ENCODE measurements at places on chromosomes 7 and 10.

- no peak for DNase-seq
These were observed 58.4 kb downstream of the ZNF467 start for GRCh38 chr7:149714910-149715471.

DNA sequence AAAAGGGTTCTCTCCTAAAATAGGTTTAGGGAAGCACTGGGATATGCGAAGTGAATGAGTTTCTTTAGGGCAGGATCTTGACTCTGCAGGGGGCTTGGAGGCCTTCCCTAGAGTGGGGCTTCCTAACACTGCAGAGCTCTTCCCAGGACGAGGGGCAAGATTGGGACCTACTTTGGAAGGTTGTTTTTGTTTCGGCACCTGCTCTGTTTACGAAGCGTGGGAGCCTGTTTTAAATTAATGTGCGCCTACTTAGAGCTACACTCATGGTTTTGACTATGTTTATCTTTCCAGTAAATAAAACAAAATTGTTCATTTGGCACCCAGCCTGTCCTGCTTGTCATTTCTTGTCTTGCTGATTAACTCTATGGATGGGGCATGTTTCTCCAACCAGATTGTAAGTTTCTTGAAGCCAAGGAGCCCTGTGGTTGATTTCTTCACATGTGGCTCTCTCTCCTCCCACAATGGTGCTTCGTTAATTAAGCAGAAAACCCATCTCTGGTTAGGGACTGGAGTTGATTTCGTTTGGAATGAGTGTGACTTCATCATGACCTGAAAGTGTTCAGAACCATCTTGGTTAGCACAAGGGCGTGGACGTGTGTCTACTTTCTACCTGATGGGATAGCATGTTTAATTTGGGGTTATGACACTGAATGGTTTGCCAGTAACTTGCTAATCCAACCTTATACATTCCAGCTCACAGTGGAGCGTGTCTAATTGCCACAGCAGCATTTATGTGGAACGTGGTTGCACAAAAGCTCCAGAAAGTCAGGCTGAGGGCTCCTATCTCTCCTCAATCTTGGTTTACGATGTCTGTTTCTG is 98.1 kb downstream of the TCF7L2 start:
- no peak for DNase-seq

DNA sequence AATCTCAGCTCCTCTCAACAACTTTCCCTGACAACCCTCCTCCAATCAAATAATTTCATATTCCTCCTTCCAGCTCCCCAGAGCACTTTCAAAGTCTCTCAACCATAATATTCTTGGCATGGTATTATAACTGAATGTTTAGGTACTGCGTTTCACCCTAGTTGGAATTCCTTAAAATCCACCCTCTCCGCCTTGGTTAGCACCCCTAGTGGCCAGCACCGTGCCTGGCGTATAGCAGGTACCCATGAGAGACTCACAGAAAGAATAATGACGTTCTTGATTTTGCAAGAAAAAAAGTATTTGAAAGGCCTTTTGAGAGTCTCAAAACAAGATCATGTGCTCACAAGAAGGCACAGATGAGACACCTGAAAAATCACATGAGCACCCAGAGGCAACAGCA is 50.9 kb downstream of the GLI3 start:
- no peak for DNase-seq

GRCh38 chr7:156073366-156074052 is 261.2 kb upstream of the SHH start:
- no peak for DNase-seq

DNA sequence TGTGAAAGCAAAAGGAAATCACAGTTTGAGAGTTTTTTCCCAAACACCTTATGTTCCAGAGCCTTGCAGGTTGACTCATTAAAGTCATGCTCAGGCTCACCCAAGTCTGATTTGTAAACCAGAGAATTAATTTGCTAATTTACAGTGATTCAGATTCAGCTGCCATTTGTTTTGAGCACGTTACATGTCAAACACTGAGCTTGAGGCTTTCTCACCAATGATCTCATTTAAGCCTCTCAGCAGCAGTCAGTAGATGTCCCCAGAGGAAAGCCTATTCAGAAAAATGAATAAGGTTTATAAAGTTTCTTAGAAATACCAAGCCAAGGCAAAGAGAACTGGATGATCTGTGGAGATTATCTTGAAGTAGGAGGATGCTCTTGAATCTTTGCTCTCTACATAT is 420.4 kb downstream of the HTR7 start:
- DNase-seq: no peak

DNA sequence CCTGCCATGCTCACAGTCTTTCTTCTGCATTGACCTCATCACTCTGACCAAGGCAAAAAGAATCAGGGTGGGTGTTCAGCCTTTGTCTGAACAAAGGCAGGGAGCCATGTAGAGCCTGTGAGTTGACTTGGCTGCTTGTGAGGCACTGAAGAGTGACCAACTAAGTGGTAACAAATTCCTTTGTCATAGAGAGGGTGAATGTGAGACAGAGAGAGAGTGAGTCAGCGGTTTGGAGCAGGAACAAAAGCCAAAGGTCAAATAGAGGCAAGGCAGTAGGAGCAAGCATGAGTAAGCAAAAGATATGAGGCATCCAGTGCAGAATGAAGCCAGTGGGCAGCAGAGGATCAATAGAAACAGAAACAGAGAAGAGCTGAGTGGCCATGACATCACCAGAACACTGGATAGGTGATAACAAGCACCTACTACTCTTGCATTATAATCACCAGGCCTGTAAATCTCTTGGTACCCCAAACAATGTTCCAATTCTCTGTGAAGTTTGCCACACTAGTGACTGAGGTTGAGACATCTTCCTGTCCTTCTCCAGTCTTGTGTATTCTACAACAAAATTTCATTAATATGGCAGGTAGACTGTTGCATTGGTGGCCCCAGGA is 116.2 kb upstream of the LAMB4 start:
- no peak for DNase-seq

- DNase-seq: no peak
These were observed 509.0 kb upstream of the ZMIZ1 start for GRCh38 chr10:78559661-78560340.

DNA sequence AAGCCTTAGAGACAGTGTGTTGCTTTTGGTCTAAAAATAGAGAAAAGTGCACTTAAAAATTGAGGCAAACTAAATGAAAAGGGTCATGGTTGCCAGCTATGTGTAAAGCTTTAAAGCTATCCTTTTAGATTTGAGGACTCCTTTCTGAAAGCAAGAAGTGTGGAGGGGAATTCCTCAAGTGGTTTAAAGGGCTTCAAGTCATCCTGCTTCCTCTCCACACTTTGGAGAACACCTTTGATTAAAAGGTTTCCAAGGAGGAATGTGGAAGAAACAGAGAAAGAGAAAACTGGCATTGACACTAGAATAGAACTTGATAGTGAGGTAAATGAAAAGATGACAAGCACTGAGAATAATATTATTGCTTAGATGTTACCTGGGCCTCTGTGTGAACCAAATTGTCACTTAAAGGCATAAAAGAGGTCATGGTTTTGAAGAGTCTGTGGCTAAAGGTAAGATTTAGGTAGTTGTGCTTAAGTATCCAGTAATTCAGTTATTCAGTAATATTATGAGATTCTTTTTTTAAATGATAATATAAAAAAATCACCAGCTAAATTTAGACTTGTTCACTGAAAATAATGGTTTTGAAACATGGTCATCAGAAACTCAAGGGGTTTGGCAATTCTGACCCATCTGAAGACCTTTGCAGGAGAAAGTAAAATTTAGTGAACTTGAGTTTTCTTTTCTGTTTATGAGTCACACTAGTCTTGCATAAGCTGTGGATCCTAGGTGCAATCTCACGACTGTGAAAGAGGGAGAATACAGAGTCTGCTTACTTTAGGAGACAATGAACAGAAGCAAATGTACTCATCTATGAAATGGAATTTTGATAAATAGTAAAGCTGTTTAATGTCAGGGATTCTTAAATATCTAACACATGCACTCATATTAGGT is 466.0 kb downstream of the KIF20B start:
- no peak for DNase-seq

- no peak for DNase-seq
These were observed 88.6 kb downstream of the SPAG6 start for GRCh38 chr10:22433875-22434274.

- no peak for DNase-seq
These were observed 547.4 kb downstream of the PHTF2 start for GRCh38 chr7:78345979-78346378.

GRCh38 chr7:19051767-19052375 is 65.6 kb downstream of the TWIST1 start:
- DNase-seq: peak; percentile 8

DNA sequence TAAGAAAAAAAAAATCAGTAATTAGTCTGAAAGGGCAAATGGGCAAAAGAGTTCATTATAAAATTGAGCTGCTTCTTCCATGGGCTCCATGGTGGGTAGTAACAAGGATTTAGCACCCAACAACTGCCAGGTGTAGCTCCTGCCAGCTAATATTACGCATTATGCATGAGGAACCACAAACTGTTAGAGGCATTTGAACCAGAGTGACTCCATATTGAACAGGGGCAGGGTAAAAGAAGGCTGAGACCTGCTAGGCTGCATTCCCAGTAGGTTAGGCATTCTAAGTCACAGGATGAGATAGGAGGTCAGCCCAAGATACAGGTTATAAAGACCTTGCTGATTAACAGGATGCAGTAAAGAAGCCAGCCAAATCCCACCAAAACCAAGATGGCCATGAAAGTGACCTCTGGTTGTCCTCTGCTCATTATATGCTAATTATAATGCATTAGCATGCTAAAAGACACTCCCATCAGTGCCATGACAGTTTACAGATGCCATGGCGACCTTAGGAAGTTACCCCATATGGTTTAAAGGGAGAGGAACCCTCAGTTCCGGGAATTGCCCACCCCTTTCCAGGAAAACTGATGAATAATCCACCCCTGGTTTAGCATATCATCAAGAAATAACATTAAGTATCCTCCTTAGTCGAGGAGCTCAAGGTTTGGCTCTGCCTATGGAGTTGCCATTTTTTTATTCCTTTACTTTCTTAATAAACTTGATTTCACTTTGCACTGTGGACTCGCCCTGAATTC is 8.7 kb upstream of the PAPSS2 start:
- no peak for DNase-seq

- no peak for DNase-seq
These were observed 61.0 kb upstream of the SFMBT2 start for GRCh38 chr10:7471720-7472367.

DNA sequence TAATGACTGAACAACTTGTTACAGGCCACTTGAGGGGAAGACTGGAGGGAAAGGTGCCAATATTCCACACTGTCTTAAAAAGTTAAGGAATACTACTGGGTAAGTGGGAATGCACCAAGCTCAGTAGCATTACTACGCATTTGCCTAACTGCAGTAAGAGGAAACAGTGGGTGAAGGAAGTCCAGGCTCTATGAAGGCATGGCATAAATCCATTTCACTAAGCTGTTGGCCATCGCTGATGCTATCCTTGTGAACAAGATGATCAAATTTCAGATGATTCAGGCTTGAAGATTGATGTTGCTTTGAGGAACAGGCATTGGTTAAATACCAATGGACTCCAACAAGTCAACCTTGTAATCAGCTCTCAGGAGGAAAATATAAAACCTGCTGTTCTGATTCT is 44.2 kb upstream of the TES start:
- DNase-seq: no peak

DNA sequence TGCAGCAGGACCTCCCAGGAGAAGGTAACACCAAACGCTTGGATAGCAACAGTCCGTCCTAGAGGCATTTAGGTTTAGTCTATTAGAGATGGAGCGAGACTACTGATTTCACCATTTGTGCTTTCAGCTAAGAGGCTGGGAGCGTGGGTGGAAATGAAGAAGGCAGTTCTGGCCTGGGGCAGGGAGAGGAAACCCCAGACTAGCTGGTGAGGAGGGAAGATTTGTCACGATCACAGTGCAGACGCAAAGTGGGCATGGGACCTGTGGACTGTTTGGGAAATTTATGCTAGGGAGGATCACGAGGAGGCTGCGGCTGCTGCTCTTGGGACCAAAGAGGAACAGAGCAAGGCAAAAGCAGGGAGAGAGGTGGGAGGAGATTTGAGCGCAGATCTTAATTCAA is 130.4 kb upstream of the AOAH start:
- no peak for DNase-seq

GRCh38 chr7:28872226-28872625 is 85.9 kb downstream of the TRIL start:
- DNase-seq: no peak

DNA sequence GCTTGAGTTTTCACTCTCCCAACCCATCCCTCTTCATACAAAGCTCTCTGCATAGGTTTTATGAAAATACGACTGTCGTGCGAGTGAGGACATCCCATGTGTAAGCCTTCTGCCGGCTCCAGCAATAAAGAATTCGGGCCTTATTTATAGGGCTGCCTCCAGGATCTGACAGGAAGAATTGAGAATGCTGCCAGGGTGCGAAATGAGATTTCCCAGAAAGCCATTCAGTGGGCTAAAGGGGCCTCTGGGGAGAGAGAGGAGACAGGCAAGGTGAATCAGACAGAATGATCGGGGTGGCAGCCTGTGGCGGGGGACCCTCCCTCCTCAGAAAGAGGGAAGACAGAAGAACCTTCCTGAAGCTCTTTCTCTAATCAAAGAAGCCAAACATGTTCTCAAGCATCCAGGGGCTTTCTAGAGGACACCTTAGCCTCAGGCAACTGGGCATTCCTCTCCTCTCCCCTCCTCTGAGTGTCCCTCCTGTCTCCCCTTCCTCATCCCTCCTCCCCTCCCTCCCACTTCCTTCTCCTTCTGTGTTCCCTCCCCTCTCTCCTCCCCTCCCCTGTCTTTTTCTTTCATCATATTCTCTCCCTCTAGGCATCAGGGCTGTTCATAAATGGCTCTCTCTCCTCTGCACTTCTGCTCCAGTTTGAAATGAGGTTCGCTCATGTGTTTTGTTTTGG is 410.9 kb downstream of the TYW1 start:
- DNase-seq: no peak

- DNase-seq: no peak
These were observed 26.9 kb downstream of the ENKUR start for GRCh38 chr10:24988831-24989640.

DNA sequence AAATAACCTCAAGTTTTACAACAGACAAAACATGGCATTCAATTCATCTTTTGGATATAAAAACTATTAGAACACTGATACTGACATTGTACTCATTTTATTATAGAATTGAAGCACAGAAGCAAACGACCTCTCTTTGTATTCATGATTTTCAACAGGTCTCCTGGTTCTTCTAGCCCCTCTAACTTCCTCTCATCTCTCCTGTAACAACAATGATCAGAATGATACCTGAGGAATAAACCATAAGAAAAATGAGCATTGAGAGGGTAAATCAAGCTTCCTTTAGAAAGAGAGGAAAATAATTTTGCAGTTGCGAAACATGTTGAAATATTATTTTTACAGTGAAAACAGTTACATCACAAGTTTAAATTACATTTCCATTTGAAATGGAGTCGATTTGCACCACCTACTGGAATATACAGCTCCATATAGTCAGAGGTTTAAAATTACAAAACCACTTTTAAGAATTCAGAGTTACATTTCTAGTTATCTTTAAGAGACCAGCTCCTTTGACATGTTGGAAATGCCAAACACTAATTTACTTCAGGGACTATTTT is 17.5 kb upstream of the TEX36 start:
- no peak for DNase-seq

DNA sequence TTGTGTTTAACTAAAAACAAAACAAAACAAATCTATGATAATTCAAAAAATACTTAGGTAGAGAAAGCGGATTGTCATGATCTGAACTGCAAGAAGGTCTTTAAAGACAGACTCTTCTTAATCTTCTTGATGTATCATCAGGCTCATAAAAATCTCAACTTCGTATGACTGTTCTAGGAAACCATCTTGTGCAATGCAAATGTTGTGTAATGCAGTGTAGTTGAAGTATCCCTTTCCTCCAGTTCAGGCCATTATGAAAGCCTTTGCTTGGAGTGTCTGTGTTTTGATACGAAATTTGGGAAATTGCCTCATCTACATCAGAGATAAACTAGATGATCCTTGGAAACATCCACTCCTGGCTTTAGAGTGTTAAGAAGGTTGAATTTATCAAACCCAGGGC is 30.9 kb downstream of the CDK1 start:
- DNase-seq: no peak

Data from NCI-H1694 treated with DMSO at 0.1 percent for 48 hours (cell line).